Stimulated activated CD8-positive, alpha-beta memory T cell treated with anti-CD3 and anti-CD28 coated beads, Interleukin-15, amount 100 ng/mL, for 4 hours (primary cell): ENCODE measurements at places on chromosomes 12 and 14.

- no peak for DNase-seq
These were observed 27.2 kb downstream of the ELK3 start for GRCh38 chr12:96221391-96221790.

GRCh38 chr14:21352587-21352986 lies 31.2 kb downstream of the SUPT16H start:
- no peak for DNase-seq

DNA sequence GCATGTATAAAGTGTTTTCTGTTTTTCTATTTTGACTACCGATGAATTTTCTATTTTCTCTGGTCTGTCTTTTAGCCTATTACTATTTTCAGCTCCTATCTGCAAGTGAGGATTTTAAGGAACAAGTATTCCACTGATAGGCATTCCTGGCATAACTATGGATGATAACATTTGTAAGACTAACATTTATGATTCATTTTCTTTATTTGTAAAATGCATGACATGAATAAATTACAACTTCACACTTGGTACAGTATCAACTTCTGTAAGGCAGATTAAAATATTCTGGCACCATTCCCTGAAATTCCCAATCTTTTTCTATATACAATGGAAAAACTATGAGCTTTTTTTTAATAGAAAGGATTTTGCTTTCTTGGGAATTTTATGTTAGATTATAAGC lies 121.0 kb upstream of the GARIN2 start:
- no peak for DNase-seq

- no peak for DNase-seq
These were observed 51.8 kb downstream of the OTOGL start for GRCh38 chr12:80151131-80151530.

GRCh38 chr12:124520265-124520701 lies 47.1 kb downstream of the NCOR2 start:
- no peak for DNase-seq

DNA sequence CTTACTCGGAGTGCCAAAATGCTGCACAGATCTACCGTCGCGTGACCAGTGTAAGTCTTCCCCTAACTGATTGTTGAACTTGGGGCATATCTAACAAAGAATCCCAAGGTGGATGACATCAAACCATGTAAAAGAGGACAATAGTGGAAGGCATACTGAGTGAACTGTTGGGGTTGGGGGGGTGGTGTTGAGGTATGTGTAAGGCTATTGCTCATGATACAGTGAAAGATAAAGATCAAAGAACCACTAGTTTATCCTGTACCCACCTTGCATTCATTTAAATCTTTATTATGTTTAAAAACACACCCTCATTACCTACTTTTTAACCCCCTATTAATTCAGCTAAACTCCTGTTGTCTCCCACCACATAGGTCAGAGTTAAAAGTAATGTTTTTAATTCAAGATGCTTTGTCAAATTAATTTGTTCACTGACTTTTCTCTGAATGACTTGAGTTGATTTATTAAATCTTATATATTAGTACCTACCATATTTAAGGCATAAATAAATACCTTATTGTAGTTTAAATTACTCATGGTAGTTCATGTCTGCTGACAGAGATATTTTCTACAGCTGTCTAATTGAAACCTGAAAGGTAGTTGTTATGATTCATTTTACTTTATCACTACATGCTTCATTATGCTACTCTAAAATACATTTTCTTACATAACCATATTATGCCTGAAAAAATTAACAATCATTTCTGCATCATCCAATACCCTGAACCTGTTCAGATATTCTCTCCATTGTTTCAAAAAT lies 77.9 kb downstream of the WNK1 start:
- no peak for DNase-seq

DNA sequence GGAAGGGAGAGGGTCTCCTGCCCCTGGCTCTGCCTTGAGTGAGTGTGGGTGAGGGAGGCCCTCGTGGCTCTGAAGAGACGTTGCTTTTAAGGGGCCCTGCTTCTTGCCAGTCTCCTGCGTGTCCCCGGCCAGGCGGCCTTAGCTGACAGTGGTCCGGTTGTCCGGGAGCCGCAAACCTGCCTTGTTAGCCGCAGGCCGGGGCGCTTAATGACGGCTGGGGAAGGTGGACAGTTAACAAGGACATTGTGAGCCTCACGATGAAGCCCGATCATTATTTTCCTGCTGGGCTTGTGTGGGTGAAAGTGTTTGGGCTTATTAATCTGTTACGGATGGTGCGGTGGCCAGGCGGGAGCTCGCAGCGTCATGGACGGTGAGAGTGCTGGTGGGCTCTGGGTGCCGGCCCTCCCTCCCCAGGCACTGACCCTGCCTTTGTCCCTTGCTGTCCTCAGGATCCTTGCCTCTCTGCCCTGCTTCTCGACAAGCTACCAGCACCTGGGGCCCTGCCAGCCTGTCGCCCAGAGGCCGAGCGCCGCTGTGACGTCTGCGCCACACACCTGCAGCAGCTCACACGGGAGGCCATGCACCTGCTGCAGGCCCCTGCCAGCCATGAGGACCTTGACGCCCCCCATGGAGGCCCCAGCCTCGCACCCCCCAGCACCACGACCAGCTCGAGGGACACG lies 13.3 kb downstream of the KIF26A start:
- no peak for DNase-seq

GRCh38 chr12:740921-741320 lies 11.5 kb upstream of the WNK1 start:
- DNase-seq, result no peak

DNA sequence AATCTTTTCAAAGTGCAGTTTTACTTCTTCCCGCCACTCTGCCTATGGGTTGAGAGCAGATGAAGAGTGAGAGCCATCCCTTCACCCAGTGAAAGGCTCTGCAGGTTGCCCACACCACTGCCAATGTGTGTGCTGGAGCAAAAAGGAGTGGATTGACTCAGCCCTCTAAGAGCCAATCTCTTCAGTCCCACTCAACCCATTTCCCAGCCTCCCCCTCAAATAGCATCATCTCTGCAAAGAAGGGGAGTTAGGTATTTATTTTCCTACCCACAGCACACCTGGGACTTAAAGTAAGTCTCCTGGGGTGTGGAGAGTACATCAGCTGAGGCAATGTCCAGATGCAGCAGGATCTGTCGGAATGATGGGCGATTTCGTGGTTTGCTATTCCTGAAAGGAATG lies 15.3 kb downstream of the MAP3K12 start:
- no peak for DNase-seq

GRCh38 chr12:42326541-42327226 lies 717 bp downstream of the PPHLN1 start:
- DNase-seq, result no peak

DNA sequence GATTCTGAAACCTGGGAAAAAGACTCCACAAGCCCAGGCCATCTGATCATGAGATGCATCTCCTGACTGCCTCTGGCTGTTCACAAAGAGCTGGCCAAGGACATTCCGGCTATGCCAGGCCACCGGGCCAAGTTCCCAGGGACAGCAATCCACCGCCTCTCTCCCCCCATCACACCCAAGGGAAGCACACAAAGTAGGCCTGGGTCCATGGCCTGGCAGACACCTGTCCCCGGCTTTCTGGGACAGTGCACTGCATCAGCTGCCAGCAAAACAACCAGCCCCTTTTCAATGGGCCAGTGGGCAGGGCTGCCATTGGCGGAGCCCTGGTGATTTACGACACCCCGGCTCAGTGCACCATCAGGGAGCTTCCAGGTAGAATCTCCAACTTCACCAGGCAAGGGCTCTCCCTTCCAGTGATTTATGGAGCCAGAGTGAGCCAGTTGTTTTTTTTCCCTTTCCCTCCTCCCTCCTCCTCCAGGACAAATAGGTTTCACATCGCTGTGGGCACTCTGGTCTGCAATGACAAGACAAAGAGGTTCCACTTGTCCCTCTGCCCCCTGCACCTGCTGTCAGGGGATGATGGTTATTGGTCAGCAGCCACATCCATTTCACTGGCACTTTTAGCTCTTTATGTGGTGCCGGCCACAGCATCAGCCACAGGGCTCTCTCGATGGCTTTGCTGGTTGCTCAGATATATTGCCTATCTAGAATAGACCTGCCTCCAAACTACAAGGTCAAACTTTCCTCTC lies 149.6 kb downstream of the SLC38A6 start:
- DNase-seq, result no peak

DNA sequence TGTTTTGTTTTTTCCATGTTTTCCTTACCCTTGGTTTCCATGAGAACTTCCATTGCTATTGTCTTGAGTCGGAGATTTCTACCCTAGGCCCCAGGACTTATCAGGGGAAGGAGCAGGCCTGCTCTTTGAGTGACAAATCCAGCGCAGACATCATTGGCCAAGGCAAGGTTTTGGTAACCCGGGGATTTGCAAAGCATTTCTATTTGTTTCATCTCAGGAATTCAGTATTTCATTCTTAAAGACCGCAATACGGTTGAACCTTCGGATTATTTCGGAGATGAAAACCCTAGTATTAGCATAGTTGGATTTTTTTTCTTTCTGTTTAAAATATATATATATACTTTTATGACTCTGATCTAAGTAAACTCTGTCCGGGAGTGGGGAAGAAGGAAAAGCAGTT lies 62.0 kb downstream of the TMEM132C start:
- no peak for DNase-seq

DNA sequence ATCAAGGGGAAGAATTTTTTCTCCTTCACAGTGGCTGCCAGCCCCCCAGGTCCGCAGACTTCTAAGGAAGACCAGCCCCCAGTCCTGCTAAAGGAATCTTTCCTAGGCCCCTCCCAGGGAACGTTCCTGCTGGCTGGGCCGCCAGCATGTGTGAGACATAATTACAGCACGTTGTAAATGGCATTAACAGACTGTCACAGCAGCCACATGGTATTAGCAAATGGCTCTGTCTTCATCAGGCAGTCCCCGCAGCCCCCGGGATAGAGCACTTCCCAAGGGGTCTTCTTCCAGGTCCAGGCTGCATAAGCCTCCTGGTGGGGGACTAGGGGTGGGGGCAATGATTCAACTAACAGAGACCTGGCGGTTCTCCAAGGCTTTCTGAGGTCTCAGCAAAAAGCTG lies 34.9 kb upstream of the FAM222A start:
- DNase-seq, result no peak

DNA sequence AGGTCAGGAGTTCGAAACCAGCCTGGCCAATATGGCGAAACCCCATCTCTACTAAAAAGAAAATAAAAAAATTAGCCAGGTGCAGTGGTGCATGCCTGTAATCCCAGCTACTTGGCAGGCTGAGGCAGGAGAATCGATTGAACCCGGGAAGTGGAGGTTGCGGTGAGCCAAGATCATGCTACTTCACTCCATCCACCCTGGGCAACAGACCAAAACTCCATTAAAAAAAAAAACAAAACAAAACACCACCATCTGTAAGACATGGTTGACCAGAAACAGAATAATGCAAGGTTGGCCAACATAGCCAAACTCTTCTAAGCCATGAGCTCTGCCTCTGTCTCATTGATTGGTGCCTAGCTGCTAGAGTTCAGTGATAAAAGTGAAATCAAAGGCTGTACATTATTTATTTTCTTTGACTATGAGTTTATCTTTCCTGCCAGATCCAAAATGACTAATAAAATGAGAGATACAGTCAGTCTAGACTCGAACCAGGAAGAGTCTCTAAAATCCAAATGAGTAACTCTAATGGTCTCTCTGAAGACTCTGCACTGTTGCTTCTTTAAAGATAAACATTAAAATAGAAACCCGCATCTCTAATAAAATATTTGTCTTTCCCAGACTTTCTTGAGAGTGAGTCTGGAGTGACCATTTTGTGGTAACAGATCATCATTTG lies 404.7 kb downstream of the DAD1 start:
- no peak for DNase-seq

DNA sequence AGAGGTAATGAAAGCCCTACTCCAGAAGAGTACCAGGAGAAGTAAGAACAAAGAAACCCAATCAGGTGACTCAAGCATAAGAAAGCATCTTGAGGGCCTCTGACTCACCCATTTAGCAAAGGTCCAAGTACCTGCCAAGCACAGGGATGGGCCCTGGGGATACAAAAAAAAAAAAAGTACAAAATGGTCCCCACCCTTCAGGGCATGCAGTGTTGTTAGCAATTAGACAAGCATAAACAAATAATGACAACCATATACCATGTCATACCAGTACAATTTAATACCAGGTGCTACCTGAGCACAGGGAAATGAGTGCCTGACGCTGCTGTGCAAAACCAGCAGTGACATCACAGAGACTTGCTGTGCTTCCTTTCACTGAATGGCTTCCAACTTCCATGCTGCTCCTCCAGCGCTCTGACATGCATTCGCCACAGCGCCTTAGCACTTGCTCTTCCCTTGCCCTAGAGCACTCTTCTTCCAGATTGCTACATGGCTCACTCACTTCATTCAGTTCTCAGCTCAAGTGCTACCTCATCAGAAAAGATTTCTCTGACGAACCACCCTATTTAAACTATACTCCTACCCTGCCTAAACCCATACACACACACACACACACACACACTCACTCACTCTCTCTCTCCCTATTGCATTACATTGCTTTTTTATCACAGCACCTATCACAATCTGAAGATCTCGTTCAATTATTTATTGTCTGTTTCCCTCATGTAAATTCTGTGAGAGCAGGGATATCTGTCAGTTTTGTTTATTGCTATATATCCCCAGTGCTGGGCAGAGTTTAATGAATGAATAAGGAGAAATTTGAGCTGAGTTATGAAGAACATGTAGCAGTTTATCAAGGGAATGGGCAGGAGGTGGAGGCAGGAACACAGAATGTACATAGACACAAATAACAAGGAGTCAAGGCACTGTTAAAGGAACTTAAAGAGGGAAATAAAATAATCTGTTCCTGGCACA lies 12.9 kb upstream of the EPS8 start:
- no peak for DNase-seq

DNA sequence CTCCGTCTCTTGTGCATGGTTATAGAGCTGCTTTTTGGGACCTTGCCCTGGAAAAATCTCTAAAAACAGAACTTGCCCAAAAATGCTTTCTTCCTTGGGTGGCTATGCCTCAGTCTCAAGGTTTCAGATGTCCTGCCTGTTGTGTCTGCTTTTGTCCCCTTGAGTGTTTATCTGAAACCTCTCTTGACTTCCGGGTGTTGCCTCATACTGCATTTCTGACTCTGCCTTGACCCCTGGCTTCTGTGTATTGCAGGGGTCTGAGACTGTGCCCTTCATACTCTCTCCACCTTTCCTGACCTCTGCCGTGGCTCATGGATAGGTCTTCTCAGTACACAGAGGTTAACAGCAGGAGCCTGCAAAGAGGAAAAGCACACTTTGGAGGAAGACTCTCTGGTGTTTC lies 124.8 kb upstream of the NTF3 start:
- DNase-seq, result no peak

GRCh38 chr14:60163693-60164092 lies 1.5 kb downstream of the DHRS7 start:
- no peak for DNase-seq

- no peak for DNase-seq
These were observed 910 bp upstream of the SRP54 start for GRCh38 chr14:34981743-34982420.

DNA sequence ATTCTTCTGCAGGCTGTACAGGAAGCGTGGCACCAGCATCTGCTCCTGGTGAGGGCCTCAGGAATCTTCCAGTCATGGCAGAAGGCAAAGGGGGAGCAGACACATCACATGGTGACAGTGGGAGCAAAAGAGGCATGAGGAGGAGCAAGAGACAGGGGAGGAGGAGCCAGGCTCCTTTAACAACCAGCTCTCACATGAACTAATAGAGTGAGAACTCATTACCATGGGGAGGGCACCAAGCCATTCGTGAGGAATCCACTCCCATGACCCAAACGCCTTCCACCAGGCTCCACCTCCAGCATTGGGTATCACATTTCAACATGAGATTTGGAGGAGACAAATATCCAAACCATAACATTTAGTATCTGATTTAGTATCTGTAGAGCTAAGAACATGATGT lies 14.7 kb upstream of the TRIM9 start:
- no peak for DNase-seq
